ENCODE measurements at places on chromosomes 11 and 22. TPM values are rescaled to one million over a fixed set of nuclear protein-coding genes. Genes with fewer than 3 reads are reported as not detected.

Gene TPBGL
- not detected for total RNA-seq

Gene PAMR1
- total RNA-seq = not detected

Gene KCNJ1
- total RNA-seq = 0.10 TPM

Gene C11orf91
- total RNA-seq = not detected

Gene TMPRSS13
- total RNA-seq = not detected

Gene GGT5
- total RNA-seq = not detected

Gene MMP12
- not detected for total RNA-seq

Gene GGTLC2
- total RNA-seq = 1.8 TPM

Gene SLC7A4
- total RNA-seq = not detected

Gene TMEM179B
- 14.9 TPM for total RNA-seq

Gene LRP4
- total RNA-seq = 15.2 TPM

Gene USH1C
- 2.1 TPM for total RNA-seq

Gene OR2AG2
- total RNA-seq = not detected

Gene SMC1B
- total RNA-seq = 2.5 TPM

Gene TMEM86A
- 1.4 TPM for total RNA-seq

Gene OR2AG1
- total RNA-seq = not detected

Gene INS
- not detected for total RNA-seq

Gene ADM2
- 4.6 TPM for total RNA-seq

Gene RTN4RL2
- total RNA-seq = not detected

Gene APOL5
- total RNA-seq = not detected

Gene SMIM35
- not detected for total RNA-seq

Gene ROM1
- total RNA-seq = 4.5 TPM
